ENCODE measurements at places on chromosomes 7 and 10. TPM values are rescaled to one million over a fixed set of nuclear protein-coding genes. Genes with fewer than 3 reads are reported as not detected.

CDC14C gene
- not detected for total RNA-seq

ZNF783 gene
- 18.7 TPM for total RNA-seq

OR13A1 gene
- total RNA-seq: not detected

SFTPD gene
- total RNA-seq: not detected

NUTM2E gene
- not detected for total RNA-seq

GTPBP4 gene
- 147 TPM for total RNA-seq

SSC4D gene
- 0.40 TPM for total RNA-seq

HMX2 gene
- not detected for total RNA-seq

NPY4R gene
- total RNA-seq: not detected

BMPER gene
- total RNA-seq: not detected

CALML3 gene
- total RNA-seq: not detected

ICA1 gene
- 0.82 TPM for total RNA-seq

RASA4B gene
- total RNA-seq: 23.9 TPM

OR2A5 gene
- total RNA-seq: not detected
